ENCODE measurements at places on chromosomes 2 and 18. TPM values are rescaled to one million over a fixed set of nuclear protein-coding genes. Genes with fewer than 3 reads are reported as not detected.

Gene OXER1
- 2.7 TPM for total RNA-seq

Gene UNC80
- not detected for total RNA-seq

Gene SERPINB13
- not detected for total RNA-seq

Gene CTIF
- 10.2 TPM for total RNA-seq

Gene OBSL1
- total RNA-seq = 8.8 TPM

Gene COL4A4
- 0.88 TPM for total RNA-seq

Gene CCDC74A
- total RNA-seq = 0.95 TPM

Gene PLA2R1
- total RNA-seq = not detected

Measured in natural killer cell (primary cell).